ENCODE measurements at places on chromosomes 7 and 10.

DNA sequence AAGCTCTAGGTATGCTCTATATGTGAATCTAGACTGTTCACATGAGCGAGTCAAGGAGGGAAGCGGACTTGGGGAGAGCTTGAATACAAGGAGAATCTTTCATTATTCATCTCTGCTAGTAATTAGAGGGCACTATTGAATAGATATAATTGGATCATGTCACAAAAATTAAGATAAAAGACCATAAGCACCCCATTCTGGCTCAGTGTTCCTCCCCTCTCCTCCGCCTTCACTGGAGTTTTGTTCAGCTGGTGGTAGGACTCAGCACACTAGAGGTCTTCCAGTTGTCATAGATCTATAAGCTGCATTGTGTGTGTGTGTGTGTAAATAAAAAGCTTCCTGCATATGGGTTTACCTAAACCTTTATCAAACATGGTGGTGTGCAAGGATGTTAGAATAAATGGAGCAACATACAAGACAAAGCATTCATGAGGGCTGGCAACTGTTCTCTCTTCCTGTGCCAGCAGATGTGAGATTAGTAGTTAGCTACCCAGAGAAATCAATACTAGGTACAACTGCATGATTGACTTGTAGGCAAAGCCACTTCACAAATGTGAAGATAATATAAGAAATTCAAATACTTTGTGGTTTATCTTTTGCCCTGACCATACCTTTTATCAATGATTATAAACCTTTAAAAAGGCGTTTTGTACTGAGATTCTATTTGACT, 142.6 kb downstream of the CREB5 start:
- DNase-seq: no peak

DNA sequence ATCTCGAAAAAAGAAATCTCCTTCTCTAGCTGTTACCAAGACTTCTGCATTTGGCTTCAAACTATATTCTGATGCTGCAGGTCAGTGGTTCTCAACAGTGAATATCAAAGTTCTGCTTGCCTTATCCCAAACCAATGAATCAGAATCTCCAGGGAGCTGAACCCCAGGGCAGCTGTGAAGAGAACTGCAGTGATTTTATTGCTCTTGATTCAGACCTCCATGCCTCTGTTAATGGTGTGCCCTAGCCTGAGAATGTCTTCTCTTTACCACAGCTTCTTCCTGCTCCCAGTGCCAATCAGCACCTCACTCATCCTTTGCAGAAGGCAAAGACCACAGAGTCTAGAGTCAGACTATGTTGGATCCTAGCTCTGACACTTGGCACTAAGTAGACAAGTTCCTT, 46.2 kb upstream of the MRLN start:
- DNase-seq: no peak

- DNase-seq: peak; percentile 67
These were observed 38.6 kb upstream of the RSBN1L start for GRCh38 chr7:77657427-77658224.

GRCh38 chr7:54811846-54812254, 52.8 kb upstream of the SEC61G start:
- DNase-seq: no peak

DNA sequence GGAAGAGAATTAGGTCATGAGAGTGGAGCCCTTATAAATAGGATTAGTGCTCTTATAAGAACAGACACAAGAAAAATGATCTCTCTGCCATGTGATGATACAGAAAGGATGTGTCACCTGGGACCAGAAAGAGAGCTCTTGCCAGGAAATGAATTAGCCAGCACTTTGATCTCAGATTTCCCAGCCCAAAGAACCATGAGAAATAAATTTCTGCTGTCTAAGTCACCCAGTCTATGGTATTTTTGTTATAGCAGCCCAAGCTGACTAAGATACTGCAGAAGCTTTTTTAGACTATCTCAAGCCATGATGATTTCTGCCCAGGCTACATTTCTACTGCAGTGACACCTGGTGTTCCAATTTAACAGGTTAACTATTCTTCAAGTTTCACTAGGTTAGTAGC, 84.8 kb downstream of the RSU1 start:
- DNase-seq: no peak

DNA sequence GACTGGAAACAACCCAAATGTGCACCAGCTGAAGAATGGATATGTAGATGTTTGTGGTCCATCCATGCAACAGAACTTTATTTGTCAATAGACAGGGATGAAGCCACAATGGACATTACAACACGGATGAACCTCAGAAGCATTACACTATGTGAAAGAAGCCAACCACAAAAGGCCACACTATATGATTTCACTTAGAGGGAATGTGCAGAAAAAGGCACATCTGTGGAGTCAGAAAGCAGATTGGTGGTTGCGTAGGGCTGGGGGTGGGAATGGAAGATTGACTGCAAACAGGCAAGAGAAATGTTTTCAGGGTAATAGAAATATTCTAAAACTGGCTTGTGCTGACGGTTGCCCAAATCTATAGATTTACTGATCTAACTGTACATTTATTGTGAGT, 34.3 kb upstream of the WASHC2A start:
- no peak for DNase-seq

GRCh38 chr10:65196111-65196510, 1674.9 kb downstream of the REEP3 start:
- no peak for DNase-seq

- peak; percentile 37 for DNase-seq
These were observed 99.4 kb downstream of the CTBP2 start for GRCh38 chr10:125060826-125061556.

DNA sequence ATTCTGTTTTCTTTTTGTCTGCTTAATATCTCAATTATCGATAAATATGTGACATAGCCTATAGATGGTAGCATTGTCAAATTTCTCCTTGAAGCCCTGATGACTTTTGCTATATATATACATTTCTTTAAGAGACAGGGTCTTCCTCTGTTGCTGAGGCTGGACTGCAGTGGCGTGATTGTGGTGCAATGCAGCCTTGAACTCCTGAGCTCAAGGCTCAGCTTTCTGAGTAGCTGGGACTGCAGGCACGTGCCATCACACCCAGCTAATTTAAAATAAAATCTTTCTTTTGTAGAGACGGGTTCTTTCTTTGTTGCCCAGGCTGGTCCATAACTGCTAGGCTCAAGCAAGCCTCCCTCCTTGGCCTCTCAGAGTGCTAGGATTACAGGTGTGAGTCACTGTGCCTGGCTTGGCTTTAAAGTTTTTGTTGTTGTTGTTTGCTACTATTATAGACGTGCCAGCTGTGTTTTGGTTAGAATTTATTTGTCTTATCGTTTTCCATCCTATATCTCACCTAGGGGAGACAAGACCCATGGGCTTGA, 7.0 kb downstream of the UMAD1 start:
- DNase-seq: no peak

DNA sequence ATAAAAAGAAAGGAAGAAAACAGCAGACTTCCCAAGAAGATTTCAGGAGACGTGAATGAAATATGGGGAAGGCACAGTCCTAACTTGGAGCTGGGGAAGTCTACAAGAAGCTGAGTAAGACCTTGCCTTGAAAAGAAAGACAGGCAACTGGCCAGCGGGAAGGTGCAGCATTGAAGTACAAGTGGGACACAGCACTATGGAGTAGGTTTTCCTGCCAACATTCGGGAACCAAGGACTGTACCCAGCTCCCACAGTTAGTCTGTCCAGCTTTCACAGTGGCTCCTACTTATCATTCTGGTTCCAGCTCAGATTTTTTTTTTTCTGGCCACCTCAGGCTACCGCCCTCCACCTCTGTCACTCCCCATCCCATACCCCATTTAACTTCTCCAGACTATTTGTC, 10.0 kb downstream of the HPS1 start:
- DNase-seq: no peak

DNA sequence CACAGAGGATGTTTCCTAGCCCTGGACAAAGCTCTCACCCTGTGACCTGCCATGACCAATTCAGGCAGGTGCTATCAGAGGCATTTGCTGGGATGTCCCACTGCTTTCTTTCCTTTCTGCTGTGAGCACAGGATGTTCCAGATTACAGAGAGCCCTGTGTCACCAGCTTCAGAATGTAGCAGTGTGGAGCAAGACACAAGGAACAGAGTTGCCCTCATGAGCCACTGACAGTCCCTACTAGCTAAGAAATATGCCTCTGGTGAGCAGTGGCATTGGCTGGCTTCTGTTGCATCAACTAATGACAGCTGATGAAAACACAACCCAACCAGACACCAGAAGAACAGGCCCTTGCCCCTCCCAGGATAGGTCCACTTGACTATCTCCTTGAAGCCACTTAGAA, 337.2 kb downstream of the TNS3 start:
- no peak for DNase-seq

DNA sequence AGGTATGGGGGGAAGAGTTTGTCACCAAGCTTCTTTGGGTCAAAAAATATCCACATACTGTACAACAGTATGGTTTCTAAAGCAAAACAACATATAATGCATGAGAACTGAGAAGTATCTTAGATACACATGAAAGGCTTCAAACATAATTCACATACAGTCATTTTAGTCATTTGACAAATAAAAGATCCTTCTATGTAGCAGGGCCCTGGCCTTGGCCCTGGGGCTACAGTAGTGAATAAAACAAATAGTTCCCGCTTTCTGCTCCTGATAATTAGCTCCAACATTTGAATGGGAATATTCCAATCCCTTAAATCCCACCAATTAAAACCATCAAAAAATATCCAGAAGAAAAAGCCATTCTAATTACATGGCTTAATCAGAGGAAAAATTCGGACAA, 51.3 kb downstream of the MALSU1 start:
- DNase-seq: no peak

GRCh38 chr10:60662917-60663614, 115.2 kb upstream of the CDK1 start:
- no peak for DNase-seq

DNA sequence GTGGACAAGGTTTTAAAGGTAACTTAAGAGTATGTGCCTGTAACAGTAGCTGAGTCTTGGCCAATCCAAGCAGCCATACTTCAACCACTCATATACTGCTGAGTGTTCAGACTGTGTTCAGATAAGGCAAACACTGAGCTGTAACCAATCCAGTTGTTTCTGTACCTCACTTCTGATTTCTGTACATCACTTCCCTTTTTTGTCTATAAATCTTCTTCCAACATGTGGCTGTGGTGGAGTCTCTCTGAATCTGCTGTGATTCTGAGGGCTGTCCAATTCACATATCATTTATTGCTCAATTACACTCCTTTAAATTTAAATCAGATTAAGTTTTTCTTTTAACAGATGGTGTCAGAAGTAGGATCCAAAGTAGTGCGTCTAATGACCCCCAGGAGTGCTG, 149.5 kb upstream of the PHF14 start:
- no peak for DNase-seq

GRCh38 chr10:82554381-82554780, 679.4 kb downstream of the NRG3 start:
- DNase-seq: no peak

GRCh38 chr7:100376066-100376465, 2.8 kb downstream of the PILRA start:
- no peak for DNase-seq

- no peak for DNase-seq
These were observed 108.8 kb downstream of the EGFR start for GRCh38 chr7:55127622-55128081.

DNA sequence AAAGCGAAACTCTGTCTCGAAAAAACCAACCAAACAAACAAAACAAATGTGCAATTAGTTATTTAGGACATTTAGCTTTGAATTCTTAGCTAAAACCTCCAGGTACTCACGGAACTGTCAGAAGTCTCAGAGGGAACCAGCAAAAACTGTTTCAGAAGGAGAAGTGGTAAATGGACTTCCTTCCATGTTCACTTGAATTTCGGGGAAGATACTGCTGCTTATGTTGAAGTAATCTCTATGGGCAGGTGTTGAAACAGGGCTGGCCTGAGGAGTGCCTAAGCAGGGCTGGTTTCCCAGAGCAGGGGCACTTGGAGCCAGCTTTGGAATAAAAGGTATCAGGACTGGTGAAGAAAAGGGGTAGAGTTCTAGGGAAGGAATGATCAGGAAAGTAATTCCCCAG, 2.4 kb upstream of the EXOC6 start:
- no peak for DNase-seq

GRCh38 chr7:81937091-81937490, 167.2 kb upstream of the HGF start:
- DNase-seq: no peak

DNA sequence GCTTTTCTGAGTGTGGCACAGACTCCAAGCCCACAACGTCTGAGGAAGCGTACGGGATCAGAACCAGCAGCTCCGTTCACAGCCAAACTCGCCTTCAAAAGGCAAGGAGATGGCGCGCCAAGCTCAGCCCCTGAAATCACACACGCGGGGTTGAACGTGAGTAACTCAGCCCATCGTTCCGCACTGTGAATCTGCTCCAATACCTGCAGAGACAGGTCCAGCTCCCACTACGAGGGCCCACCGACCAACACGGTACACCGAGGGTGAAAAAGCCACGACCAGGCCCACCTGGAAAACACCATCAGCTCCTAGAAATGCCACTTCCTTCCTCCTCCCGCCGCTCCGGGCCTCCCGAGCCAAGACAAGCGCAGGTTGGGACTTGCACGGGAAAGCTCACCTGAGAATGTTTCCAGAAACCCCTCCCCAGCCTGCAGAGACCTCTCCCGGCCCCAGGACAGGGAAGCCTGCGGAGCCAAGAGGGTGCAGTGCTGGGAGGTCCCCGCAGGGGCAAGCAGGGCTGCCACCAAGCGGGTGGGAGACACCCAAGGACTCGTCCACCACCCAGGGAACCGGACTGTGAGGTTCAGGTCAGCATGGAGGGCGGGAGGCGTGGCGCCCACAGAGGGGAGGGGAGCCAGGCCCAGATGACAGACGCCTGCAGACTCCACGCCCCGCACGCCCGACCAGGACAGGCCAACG, 93.9 kb upstream of the PDGFA start:
- no peak for DNase-seq

- DNase-seq: no peak
These were observed 133.5 kb downstream of the GRID1 start for GRCh38 chr10:86233131-86233530.

DNA sequence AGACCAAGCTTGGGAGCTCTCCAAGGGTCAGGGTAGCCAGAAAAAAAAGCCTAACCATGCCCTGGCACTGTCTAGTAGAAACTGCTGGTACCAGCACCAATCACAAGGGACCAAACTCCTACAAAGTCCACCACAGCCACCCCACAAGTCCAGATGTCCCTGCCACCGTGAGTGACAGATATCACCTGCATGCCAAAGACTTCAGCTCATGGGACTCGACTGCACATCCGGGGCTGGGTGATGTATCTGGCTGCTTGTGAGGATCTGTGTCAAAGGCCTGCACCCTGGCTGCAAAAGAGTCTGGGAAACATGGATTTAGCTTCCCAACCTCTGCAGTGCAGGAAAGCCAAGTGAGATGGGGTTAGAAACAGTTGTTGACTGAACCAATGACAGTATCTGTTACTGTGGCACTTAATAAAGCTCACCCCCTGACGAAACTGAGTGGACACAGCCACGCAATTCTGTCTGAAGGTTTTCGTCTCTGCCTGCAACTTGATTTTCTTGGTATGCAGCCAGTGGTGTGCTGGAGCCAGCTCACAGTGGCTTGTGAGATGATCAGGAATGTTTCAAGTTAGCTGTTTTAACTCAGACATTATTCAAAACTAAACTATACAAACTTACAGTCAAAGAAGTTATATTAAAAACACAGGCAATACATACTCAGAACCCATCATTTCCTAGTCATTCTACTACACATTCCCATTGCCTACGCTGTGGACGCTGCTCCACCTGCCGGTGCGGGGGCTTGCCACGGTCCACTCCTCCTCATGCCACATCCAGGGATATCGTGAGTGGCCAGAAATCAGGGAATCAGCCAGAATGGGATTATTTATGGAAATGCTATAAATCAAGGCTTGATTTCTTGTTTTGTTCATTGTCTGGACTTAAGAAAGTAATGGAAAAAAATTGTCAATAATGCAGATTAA, 9.2 kb downstream of the ZNF488 start:
- DNase-seq: no peak

All from CD4-positive, alpha-beta T cell treated with Interleukin-17A for 1 hour (primary cell).